T-helper 17 cell (primary cell): ENCODE measurements at places on chromosomes 1 and 21.

DNA sequence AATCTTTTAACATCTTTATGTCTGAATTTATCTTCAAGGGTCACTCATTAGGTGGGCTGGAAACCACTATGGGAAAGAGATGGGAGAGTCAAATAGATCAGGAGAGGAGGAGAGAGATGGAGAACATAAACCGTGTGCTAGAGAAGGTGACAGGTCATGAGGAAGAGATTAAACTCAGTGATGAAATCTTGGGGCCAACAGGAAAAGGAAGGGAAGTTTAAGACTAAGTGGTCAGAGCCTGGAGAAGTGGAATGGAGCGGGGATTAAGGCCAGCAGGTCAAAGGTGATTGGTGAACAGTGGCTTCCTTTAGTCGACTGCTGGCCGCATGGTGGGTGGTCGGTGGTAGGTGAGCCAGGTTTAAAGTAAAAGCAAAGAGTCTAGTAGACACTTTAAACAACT lies 169.3 kb upstream of the IVNS1ABP start:
- DNase-seq, result no peak

GRCh38 chr1:199178646-199179045 lies 539.8 kb downstream of the PTPRC start:
- DNase-seq, result no peak

DNA sequence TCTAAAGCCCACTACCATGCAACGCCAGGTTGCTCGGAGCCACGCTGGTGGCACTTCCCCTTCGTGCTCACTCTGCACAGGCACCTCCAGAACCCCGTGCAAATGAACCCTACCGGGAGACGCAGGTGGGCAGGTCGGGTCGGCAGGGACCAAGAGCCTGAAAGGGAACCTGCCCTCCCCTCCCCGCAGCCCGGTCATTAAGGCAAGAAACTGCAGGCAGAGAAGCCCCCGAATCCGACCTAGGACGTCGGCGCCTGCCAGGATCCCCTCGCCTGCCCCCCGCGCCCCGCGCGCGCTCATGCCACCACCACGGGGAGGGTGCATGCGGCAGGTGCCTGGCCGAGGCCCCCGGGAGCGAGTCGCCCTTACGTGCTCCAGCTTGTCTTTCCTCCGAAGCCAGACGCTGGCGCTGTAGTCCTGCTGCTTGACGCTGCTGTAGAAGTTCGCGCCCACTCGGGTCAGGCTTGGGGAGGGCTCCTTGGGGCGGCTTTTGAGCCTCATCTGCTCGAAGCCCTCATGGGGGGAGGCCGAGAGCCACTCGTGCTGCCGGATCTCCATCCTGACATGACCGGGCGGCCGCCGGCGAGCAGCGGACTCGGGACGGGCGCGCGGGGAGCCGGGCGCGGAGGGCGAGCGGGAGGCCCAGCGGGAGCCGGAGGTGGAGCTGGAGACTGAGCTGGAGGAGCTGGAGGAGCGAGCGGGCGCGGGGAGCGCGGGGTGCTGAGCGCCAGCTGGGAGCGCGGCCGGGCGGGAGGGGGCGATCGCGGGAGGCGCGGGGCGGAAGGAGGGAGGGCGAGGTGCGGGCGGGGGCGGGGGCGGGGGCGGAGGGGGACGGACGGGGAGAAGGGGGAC lies 552 bp downstream of the PLD5 start:
- no peak for DNase-seq

- DNase-seq, result peak; percentile 57
Observed at GRCh38 chr1:52368383-52369172, 2.6 kb upstream of the CC2D1B start.

DNA sequence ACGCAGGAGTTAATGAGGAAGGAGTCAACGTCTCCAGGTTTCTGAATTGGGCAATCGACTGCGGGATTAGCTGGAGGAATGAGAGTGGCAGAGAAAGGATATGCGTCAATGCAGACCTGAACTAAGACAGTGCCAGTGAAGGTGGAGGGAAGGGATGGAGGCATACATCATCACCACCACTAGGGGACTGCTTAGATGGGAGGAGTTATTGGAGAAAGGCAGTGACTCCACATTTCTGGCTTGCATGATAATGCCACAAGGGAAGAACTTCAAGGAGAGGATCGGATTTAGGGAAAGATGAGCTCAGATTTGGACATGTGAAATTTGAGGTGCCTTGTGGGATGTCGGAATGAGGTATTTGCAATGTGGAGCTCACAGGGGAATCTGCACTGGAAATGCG lies 17.5 kb downstream of the VASH2 start:
- DNase-seq, result no peak

- DNase-seq, result no peak
Observed at GRCh38 chr1:87150143-87150542, 178.5 kb upstream of the LMO4 start.

DNA sequence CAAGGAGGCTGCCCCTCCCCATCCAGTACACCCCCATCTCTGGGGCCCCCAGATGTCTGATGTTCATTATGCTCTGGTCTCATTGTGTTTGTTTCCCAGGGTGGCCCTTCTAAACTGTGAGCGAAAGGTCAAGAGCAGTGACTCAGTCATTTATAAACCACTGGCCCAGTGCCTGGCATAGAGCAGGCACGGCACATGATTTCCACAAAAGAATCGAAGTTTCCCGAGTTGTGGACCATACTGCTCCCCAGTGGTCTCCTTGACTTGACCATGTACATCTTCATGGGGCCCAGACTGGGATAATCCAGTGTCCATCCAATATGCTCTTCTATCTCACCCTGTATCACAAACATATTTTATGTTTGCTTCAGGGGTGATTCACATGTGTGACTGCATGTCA lies 153.3 kb downstream of the NR5A2 start:
- DNase-seq, result no peak

GRCh38 chr1:53462769-53463501 lies 3.7 kb downstream of the DMRTB1 start:
- no peak for DNase-seq

GRCh38 chr1:175449306-175449705 lies 256.7 kb upstream of the KIAA0040 start:
- DNase-seq, result no peak

DNA sequence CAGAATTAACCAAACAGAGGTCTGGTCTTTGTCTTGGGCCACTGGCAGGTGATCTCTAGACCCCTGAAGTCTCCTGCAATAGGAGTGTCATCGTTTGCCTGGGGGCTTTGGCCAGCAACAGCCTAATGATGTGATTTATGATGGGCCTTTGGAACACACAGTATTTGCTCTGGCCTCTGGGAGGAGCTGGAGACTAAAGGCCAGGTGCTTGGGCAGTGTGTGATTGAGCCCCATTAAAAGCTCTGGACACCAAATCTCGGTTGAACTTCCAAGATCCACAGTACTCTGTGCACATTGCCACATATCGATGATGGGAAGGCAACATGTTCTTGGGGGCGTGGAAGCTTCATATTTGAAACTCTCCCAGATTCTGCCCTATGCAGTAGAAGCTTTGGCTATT lies 32.0 kb upstream of the TLR5 start:
- no peak for DNase-seq

- DNase-seq, result no peak
Observed at GRCh38 chr1:112234710-112235109, 161.3 kb upstream of the CTTNBP2NL start.

DNA sequence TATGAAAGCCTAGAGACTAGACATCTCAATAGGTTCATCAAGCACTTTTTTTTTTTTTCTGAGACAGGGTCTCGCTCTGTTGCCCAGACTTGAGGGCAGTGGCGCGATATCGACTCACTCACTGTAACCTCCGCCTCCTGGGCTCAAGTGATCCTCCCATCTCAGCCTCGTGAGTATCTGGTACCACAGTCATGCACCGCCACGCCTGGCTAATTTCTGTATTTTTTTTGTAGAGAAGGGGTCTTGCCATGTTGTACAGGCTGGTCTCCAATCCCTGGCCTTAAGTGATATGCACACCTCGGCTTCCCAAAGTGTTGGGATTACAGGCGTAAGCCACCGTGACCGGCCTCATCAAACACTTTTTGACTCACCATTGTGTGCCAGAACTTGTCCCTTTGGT lies 613 bp upstream of the GPATCH4 start:
- DNase-seq, result no peak
